Kidney (tissue), 22 donors: ENCODE measurements at places on chromosomes 6 and 20.

GRCh38 chr20:46311039-46311650, 2.8 kb upstream of the CDH22 start:
- no peak for DNase-seq

DNA sequence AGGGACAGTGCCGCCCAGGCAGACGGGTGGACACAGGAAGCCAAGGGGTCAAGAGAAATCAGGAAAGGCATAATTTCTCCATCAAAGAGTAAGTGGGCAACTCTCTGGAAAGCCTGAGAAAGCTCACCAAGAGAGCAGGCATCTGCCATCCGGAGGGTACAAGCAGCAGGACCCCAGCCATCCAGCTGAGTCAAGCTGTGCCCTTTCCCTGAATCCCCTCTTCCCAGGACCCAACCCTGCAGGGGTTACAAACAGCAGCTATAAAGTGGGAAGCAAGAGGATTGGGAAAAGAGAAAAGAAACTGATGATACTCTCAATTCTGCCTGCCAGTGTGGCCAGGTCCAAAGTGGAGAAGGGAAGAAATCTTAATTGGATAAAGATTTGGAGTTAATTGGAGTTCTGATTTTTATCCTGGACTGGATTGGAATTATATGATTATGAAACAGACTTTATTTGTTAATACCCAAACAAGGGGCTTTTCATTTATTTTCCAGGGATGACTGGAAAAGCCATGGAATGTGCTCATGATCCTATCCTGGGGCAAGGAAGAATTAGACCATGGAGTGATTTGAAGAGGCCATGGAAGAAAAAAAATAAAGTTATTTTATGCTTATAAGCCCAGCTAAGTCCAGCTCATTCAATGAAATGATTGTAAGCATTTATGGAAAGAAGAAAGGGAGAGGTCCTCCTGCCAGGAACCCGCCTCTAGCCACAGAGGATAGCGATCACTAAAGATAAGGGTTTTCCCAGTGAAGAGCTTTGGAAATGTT, 34.9 kb downstream of the NHLRC1 start:
- DNase-seq: no peak

DNA sequence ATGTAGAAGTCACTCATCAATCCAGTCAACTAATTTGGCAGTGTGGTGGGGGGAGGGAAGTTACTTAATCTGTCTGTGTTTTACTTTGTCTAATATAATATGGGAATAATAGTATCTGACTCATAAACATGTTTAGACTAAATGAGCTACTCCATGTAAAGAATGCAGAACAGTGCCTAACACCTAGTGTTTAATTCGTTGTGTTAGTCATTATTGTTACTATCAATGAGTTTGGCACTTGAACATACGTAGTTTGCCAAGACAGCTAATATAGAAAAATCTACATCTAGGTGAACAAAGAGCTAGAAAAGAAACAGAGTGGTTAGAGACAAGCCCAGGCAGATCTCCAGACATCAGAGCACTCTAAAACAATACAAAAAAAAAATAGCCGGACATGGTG, 49.1 kb downstream of the IRAK1BP1 start:
- no peak for DNase-seq

- DNase-seq: no peak
Measured at GRCh38 chr20:50270569-50270968, 79.9 kb downstream of the CEBPB start.

GRCh38 chr20:5100684-5101347, 18.9 kb downstream of the PCNA start:
- peak; percentile 57 for DNase-seq

- DNase-seq: no peak
Measured at GRCh38 chr6:23176883-23177282, 607.5 kb downstream of the HDGFL1 start.

- peak; percentile 99 for DNase-seq
Measured at GRCh38 chr20:34876406-34877282, at the start of gene ACSS2. ACSS2 (plus strand) TSS chr20:34876612; CDS start chr20:34876646, 34 bp downstream.

- peak; percentile 70 for DNase-seq
Measured at GRCh38 chr6:117906958-117907600, at the start of gene SLC35F1. SLC35F1 (plus strand) TSS chr6:117907264.

DNA sequence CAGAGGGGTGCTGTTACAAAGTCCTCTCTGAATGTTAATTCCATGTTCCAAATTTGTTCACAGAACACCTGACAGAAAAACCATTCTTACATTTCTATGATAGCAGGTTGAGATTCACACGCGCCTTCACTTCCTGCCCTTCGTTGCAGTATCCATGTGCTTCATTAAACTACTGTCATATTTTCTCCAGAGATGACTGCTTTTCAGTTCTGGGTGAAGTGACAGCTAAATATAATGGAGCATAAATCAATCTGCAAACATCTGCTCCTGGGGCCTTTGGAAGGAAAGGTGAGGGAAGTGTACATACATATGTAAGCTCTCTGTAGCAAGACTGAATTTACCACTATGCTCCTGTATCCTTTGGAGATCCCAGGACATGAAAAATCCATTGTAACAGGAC, 750.2 kb downstream of the HDGFL1 start:
- DNase-seq: no peak

- no peak for DNase-seq
Measured at GRCh38 chr6:75458895-75459294, 34.7 kb downstream of the FILIP1 start.

GRCh38 chr6:129055796-129056195, 172.9 kb downstream of the LAMA2 start:
- no peak for DNase-seq

DNA sequence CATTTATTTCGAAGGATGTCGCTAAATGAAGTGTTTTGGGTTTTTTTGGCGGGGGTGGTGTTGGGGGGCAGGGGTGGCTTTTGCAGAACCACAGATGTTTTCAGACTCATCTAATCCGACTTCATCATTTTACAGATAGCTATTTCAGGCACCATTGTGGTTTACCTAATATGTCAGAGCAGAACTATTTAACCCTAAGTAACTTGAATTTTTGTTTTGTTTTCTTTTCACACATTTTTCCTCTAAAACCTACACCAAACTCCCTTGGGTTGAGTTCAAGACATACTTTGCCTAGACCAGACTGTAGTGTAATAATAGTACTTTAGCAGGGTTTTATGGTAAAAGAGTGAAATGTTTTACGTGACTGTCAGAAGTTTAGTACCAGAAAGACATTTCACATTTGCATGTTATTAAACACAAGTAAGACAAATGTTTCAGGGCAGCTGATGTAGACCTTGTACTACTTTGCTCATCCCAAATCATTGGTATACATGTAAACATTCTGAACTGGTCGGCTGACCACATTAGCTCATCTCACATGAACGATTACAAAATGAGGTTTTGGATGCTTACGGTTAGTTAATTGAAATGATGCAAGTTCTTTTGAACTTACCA, 37.7 kb downstream of the MAP3K4 start:
- DNase-seq: no peak

DNA sequence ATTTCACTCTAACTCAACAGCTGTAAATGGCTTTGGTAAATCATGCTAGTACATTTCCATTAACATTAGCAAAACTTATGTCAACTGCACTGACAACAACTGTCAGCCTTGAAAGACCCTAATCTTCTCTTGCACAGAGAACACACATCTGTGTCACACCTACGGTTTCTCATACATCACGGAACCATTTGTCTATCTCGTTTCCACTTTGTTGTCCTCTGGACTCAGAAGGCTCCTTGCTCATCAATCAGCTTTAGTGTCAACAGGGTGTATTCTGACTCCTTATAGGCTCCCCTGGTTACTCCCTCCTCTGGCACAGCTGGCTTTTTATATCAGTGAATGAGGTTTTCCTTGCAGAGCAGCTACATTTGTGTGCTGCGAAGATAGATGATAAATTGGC, 49.3 kb downstream of the CD83 start:
- DNase-seq: no peak

DNA sequence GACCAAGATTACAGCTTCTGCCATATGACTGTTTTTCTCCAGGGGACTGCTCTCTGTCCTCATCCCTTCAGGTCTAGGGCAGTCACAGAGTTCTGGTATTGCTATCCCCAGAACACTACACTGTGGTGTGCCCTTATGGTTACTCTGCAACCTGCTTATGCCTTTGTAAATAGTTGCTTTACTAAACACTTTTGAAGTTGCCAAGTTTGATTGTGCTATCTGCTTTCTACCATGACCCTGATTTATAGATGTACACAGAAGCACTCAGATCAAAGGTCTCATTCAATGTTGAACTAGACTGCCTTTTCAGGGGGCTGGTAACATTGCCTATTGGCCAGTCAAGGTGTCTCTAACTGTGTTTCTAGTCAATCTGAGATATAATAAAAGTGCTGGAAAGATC, 794.7 kb downstream of the DHX35 start:
- DNase-seq: no peak

DNA sequence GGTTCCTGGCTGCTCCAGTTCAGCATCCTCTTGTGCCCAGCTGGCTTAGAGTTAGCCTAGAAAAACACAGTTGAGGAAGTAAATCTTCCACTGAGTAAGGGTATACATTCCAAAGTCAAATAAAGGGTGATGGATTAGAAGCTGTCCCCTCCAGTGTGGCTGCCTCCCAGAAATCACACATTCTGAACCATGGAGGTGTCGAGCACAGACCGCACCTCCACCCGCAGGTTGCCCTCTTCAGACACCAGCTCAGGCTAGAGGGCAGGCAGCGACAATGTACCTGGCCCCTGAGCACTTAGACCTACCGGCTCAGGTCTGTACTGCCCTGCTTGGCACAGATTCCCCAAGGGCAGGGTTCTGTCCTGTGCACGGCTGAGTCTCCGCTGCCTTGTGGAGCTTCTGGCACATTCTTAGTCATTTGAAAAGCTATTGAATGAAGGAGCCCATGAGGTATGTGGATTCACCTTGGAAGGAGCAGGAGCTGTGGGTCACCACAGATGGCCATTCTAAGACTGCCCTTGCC, 118.1 kb downstream of the FAM120B start:
- no peak for DNase-seq

DNA sequence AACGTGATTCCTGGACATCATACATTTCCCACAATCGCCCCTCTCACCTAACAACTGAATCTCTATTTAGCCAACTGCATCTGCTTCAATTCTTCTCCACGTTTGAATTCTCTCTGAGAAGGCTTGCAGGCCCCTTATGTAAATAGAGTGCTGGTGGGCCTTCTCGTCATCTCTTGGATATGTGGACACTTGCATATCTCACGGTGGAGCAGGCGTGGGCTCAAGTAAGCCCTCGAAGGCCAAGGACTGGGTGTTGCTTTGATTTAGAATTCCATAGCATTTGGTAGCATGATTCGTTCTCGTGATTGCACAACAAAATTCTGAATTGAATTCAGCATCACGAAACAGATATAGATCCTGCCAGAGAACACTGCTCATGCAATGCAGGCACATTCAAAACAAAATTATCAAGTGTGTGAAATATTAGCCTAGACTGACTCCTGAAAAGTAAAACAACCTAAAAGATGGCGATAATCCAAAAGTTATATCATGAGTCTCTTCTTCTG, 613.6 kb downstream of the TFAP2A start:
- DNase-seq: no peak

DNA sequence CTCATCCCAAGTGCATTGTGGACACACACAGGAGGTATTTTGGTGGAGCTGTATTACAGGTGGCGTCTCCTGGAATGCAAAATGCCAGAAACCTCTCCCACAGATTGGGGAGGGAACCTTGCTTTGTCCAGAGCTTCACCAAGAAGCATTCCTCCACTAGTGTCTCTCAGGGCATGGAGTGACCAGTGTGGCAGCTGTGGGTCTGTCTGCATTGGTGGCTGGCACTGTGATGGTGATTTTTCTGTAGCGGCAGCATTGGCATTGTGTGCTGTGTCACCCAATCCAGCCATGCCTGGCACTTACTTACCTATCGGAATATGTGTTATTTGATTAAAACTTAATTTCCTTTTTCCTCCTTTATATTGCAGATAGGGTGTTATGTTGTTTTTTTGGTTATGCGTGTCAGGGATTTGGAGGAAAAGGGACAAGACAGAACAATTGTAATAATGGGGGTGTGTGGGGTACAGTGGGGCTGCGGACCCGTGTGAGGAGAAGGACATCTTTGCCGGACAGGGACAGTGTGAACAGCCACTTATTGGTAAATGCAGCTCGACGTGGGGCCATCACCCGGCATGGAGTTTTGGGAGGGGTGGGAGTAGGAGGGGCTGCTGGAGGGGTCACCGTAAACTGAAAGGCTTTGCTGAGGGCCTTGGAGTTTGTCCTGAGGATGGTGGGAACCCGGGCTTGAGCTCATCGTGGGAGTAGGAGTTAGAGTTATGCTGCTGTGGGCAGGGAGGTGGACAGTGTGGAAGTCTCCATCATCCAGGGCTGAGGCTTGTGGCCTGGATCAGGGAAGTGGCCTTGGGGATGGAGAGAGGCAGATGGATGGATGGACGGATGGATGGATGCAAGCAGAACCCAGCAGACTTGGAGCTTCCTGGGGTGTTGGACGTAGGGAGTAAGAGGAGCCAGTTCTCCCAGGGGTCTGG, 105.0 kb downstream of the SYCP2 start:
- DNase-seq: no peak

GRCh38 chr6:107616775-107617174, 126.9 kb downstream of the SOBP start:
- no peak for DNase-seq

DNA sequence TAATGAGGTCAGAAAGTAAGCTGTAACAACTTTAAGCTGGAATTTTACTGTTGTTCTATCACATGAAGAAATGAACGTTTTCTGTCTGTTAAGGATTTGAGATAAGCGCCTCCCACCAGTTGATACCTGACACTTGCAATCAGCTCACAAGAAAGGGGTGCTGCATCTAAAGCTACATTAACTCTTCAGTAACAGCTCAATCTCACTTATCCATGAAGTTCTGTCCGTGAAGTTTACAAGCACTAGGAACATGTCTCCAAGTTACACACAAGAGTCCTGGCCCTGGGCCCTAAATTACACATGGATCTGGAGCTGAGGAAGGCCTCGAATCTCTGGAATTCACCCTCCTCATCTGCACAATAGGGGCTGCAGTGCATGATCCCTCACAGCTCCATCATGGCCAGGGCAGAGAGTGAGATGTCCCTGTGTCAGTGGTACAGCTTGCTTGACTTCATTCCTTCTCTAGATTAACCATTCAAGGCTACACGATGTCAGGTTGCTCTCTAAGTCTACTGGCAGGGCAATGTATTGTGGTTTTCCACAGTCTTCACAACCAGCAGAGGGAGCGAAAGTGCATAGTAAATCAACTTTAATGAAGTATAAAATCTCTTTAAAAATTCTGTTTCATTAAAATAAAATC, 182.4 kb upstream of the MCHR2 start:
- peak; percentile 82 for DNase-seq

DNA sequence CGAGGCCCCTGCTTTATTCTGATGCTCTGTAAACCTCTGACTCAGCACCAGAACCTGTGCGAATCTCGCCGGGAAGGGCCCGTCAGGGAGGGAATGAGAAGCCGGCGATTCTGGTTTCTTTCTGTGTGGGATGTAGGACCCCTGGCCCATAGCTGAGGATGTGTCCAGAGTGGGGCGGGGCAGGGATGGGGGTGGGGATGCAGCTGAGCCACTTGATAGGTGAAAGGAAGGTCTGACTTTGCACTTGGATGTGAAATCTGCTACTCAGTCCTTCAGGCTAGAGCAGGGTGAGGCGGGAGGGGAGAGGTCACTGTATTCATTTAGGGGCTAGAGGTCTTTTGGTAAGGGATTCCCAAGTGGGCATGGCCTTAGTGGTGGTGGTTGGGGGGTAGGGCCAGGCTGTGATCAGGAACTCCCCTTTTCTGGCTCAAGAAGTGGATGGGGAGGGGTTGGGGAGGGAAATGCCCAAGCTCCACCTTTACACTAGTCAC, 2.3 kb downstream of the TOX2 start:
- DNase-seq: no peak
